ENCODE measurements at places on chromosomes 2 and 18.

DNA sequence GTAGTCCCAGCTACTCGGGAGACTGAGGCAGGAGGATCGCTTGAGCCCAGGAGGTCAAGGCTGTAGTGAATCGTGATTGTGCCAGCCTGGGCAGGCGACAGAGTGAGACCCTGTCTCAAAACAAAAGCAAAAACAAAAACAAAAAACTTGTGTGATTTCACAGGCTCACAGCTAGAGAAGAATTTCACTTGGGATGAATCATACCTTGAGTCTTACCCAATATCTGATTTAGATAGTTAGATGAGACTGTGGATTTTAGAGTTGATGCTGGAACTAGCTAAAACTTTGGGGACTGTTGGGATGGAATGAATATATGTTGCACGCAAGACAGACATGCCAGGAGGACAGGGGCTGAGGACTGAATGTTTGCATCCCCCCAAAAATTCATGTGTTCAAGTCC lies 4.4 kb downstream of the ANKRD29 start:
- no peak for DNase-seq

GRCh38 chr2:96552315-96553175 lies 16.0 kb downstream of the ARID5A start:
- DNase-seq = no peak

GRCh38 chr2:136111711-136112110 lies 6.2 kb downstream of the CXCR4 start:
- no peak for DNase-seq

- no peak for DNase-seq
These were observed 149.7 kb upstream of the KLHL29 start for GRCh38 chr2:23235292-23235691.

DNA sequence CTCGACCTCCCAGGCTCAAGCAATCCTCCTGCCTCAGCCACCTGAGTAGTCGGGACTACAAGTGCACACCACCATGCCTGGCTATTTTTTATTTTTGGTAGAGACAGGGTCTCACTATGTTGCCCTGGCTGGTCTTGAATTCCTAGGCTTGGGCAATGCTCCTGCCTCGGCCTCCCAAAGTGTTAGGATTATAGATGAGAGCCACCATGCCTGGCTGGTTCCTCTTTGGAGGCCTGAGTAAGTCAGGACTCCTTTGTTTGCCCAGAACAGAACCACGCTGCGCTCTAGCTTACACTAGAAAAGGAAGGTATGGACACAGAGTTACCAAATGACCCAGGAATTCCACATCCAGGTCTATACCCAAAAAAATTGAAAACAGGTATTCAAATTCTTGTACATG lies 135.9 kb upstream of the SLC1A4 start:
- no peak for DNase-seq

- DNase-seq = no peak
These were observed 6.3 kb downstream of the RND3 start for GRCh38 chr2:150480971-150481830.

- DNase-seq = no peak
These were observed 550 bp downstream of the MYL12B start for GRCh38 chr18:3262234-3263131.

- DNase-seq = no peak
These were observed 270.9 kb upstream of the FIGN start for GRCh38 chr2:164006704-164007103.

GRCh38 chr18:71995904-71996465 lies 548.2 kb downstream of the CBLN2 start:
- DNase-seq = no peak

- no peak for DNase-seq
These were observed 73.5 kb upstream of the ZNF397 start for GRCh38 chr18:35167332-35167731.

GRCh38 chr2:144183727-144184126 lies 336.2 kb downstream of the ZEB2 start:
- DNase-seq = peak; percentile 83

- DNase-seq = no peak
These were observed 263.4 kb downstream of the PTPRM start for GRCh38 chr18:7830468-7830867.

GRCh38 chr2:166984797-166985196 lies 96.5 kb downstream of the XIRP2 start:
- no peak for DNase-seq

- DNase-seq = no peak
These were observed 209.2 kb upstream of the DCC start for GRCh38 chr18:52130624-52131301.

DNA sequence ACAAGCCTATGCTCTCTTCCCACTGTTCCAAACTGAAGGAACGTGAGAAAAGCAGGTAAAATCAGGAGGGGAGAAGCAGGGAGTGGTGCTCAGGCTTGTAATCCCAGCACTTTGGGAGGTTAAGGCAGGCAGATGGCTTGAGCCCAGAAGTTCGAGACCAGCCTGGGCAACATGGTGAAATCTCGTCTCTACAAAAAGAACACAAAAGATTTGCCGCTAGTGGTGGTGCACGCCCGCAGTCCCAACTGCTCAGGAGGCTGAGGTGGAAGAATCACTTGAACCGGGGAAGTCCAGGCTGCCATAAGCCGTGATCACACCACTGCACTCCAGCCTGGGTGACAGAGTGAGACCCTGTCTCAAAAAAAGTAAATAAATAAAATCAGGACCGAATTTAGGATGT lies 1.3 kb upstream of the TMSB10 start:
- DNase-seq = no peak

GRCh38 chr2:174399171-174399570 lies 3.6 kb downstream of the SCRN3 start:
- DNase-seq = no peak

- no peak for DNase-seq
These were observed 15.8 kb downstream of the ERLEC1 start for GRCh38 chr2:53802617-53803151.

DNA sequence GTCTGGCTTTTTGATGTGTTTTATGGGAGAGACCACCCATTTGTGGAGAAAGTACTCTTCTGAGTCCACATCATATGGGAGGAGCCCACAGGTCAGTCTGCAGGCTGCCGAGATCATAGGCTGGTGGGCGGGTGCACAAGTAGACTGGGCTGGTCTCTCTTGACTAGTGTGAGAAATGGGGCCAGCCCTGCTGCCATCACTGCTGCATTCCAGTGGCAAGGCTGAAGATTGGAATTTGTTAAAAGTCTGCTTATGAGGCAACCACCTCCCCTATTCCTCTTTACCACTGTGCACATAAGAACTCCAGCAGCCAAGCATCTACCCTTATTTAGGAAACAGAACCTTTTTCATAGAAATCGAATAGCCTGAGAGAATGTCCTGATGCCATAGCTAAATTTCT lies 200.7 kb downstream of the DIS3L2 start:
- DNase-seq = no peak

- no peak for DNase-seq
These were observed 24.0 kb upstream of the ITGB6 start for GRCh38 chr2:160224060-160224459.

DNA sequence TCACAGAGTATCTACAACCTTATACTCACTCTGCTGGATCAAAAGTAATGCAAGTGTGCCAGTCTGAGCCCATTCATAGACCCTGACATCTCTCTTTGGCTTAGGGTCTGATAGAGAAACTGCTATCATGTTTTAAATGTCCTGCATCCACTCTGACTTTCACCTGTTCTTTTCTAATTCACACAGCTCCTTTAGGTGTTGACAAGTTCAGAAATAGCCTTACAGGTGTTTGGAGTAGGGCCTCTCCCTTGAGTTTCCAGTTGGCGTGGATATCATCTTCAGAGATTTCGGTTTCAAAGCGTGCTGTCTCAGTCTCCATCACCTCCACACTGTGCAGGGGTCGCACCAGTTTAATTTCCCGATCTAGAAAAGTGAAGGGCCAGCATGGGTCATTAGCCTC lies 150.3 kb downstream of the PLEKHA3 start:
- no peak for DNase-seq

DNA sequence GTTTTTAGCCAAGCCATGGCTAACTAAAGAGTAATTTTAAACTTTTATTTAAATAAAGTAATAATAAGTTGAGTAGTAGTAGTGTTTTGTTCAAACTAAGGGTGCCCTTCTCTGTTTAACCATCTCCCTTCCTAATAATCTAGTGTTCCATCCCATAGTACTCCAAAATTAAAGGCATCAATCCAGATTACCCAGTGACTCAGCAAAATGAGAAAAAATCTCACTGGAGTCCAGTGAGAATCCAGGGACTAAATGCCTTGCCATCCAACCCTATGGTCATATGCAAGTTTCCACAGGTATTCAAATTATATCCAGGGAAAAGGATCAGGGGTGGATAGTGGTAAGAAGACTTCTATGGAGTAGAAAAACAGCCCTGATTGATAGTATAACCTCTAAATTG lies 19.6 kb upstream of the VRK2 start:
- DNase-seq = no peak

Measured in AG09319 (cell line).